ENCODE measurements at places on chromosomes 2 and 18. TPM values are rescaled to one million over a fixed set of nuclear protein-coding genes. Genes with fewer than 3 reads are reported as not detected.

Gene UCN
- total RNA-seq: 1.6 TPM

Gene FAM228A
- not detected for total RNA-seq

Gene CDKL4
- total RNA-seq: not detected

Gene MAP2
- 4.0 TPM for total RNA-seq

Gene COPS9
- total RNA-seq: 123 TPM

Gene CELF4
- not detected for total RNA-seq

Gene BMP10
- not detected for total RNA-seq

Gene KHK
- total RNA-seq: 0.37 TPM

Gene KYNU
- total RNA-seq: 11.3 TPM

Gene MAP4K4
- 37.6 TPM for total RNA-seq

Gene RALBP1
- 64.0 TPM for total RNA-seq

Gene STPG4
- not detected for total RNA-seq

Gene BUB1
- 82.4 TPM for total RNA-seq

Gene SMAD2
- total RNA-seq: 171 TPM

Gene RAB17
- 0.30 TPM for total RNA-seq

Gene ANKRD30B
- total RNA-seq: 0.57 TPM

Gene ERBB4
- not detected for total RNA-seq

Gene MLPH
- 50.7 TPM for total RNA-seq

Gene RSAD2
- 157 TPM for total RNA-seq

Gene ASPRV1
- total RNA-seq: 0.15 TPM

Gene ACTG2
- 0.89 TPM for total RNA-seq

Gene ALK
- 0.37 TPM for total RNA-seq

Gene HRH4
- total RNA-seq: not detected

Gene SCN3A
- total RNA-seq: 0.39 TPM
